Stimulated activated CD8-positive, alpha-beta memory T cell treated with anti-CD3 and anti-CD28 coated beads, Interleukin-15, amount 100 ng/mL, for 24 hours (primary cell): ENCODE measurements at places on chromosomes 5 and 9.

- no peak for DNase-seq
These were observed 147.4 kb downstream of the ACTBL2 start for GRCh38 chr5:57335092-57335660.

GRCh38 chr5:122192497-122193496, 63.5 kb downstream of the ZNF474 start:
- no peak for DNase-seq

GRCh38 chr9:36074870-36075532, 38.3 kb downstream of the RECK start:
- DNase-seq = no peak

DNA sequence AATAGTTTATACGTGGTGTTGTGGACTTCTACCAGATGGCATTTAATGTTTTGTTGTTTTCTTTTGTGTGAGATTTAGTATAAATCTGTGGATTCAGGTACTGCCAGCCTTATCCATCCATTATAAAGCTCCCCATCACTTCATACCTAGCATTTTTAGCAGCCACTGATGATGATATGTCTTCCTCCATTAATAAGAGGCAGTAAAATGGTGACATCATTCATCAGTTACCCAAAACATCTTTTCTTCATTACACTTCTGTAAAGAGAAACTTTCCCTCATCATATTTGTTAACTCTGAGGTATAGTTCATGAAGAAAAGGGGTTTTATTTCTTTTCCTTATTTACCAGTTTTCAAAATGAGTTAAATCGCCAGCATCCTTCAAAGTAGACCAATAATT, 19.4 kb downstream of the CHD1 start:
- no peak for DNase-seq

- no peak for DNase-seq
These were observed 74.3 kb upstream of the KLF9 start for GRCh38 chr9:70488793-70489105.

- no peak for DNase-seq
These were observed 390.3 kb downstream of the ANXA1 start for GRCh38 chr9:73541923-73542322.

- DNase-seq = no peak
These were observed 32.9 kb downstream of the ACER2 start for GRCh38 chr9:19441730-19442129.

DNA sequence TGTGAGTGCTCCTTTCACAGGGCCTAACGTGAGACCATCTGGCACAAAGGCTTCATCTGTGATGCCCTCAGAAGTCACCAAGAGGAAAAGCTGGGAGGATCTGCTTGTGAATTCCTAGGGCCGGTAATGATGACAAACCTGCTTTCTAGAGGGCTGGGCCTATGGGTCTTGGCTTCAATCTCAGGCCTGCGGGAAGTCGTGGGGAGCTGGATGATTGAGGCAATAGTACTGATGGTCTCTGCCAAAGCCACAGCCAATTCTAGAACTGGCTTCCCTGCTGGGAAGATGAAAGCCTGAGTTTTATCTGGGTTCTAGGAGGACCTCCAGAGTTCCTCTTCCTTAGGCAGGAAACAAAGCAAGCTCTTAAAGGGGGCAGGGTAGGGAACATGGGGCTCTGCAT, 102.7 kb downstream of the TMEM215 start:
- no peak for DNase-seq

GRCh38 chr9:80107931-80108660, 536.3 kb downstream of the TLE4 start:
- no peak for DNase-seq

- DNase-seq = no peak
These were observed 922.0 kb downstream of the CDH12 start for GRCh38 chr5:21931116-21931515.

DNA sequence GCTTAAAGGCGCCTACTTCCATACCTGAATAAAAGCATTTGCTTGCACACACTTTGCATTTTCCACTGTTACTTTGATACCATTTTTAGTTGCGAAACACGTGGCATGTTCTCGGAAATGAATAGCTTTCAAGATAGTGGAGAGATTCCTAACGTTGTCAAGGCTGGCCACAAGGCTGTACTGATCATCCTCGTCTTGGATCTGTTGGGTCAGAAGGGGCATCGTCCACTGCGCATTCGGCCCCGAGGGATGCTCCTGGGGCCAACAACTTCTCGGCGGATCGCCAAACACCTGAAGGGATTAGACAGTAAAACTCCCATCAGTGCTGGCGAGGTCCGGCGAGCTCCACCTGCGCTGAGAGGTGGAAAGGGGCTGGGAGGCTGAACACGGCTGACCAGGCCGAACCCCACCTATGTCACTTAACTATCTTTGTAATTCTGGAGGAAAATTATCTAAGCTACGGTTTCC, 599 bp downstream of the RAD1 start:
- DNase-seq = peak; percentile 19

GRCh38 chr9:13284011-13284410, 4.5 kb upstream of the MPDZ start:
- DNase-seq = no peak

GRCh38 chr5:72325566-72326305, 5.6 kb downstream of the PTCD2 start:
- no peak for DNase-seq

- DNase-seq = no peak
These were observed 55.1 kb downstream of the KIAA1958 start for GRCh38 chr9:112541685-112542084.

GRCh38 chr9:76557674-76558225, 98.8 kb downstream of the GCNT1 start:
- no peak for DNase-seq

GRCh38 chr5:89071941-89072331, 189.0 kb upstream of the MEF2C start:
- no peak for DNase-seq

GRCh38 chr9:133238272-133238850, 29.3 kb upstream of the OBP2B start:
- peak; percentile 14 for DNase-seq

GRCh38 chr5:32734827-32735378, 23.8 kb downstream of the NPR3 start:
- no peak for DNase-seq

- DNase-seq = no peak
These were observed 21.3 kb downstream of the MRPS27 start for GRCh38 chr5:72298711-72299110.

GRCh38 chr9:110869931-110870330, 168.3 kb downstream of the LPAR1 start:
- no peak for DNase-seq

- no peak for DNase-seq
These were observed 94.9 kb upstream of the RANBP3L start for GRCh38 chr5:36396640-36397039.

DNA sequence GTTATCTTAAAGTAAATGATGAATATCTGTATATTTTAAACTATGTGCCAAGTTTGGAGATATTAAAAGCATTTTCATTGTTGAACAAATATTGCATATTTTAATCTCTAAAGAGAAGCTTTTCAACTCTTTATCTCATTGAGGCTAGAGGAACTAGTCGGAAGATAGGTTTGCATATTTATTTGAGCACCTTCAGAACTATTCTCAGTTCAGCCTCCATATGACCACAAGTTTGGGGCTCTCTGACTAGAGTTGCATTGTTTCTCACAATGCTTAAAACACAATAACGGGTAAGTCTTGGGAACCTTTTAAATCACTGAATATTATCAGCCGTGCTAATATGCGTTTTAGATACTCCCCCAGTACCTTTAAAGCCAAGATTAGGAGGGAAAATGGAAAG, 47.3 kb upstream of the CTXN3 start:
- DNase-seq = no peak

GRCh38 chr5:137753691-137754187, 424 bp downstream of the HNRNPA0 start:
- DNase-seq = no peak

- DNase-seq = no peak
These were observed 38.2 kb downstream of the FOCAD start for GRCh38 chr9:20722221-20722620.

DNA sequence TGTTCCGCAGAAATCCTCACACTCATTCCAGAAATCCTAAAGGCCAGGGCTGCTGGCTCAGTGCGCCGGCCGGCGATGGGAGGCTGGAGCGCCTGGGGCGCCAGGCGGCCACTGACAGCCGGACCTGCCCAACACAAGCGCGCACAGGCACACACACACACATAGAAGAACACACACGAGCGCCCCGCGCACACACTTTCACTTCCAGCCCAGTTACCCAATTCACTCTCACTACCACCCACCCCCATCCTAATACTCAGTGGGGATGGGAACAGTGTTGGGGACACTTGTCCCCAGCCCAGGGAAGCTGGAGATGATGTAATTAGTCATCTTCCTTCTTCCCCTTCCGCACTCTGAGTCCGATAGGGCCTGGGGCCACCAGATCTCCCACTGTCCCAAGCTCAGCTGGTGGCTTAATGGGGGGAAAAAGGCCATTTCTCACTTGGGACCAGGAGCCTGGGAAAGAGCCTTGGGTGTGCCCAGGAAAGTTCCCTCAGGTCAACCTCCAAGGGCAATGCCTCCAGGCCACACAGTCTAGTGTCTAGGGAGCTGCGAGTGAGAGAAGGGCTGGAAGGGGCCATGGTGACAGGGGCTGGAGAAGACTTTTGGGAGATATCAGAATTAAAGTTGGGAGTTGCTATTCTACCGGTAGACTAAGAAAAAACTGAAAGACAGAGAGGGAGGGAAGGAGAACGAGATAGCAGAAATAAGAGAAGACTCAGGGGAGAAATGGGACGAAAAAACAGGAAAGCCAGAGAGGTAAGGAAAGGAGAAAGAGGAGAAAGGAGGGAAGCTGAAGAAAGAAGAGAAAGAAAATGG, 1.7 kb downstream of the EBF1 start:
- no peak for DNase-seq

DNA sequence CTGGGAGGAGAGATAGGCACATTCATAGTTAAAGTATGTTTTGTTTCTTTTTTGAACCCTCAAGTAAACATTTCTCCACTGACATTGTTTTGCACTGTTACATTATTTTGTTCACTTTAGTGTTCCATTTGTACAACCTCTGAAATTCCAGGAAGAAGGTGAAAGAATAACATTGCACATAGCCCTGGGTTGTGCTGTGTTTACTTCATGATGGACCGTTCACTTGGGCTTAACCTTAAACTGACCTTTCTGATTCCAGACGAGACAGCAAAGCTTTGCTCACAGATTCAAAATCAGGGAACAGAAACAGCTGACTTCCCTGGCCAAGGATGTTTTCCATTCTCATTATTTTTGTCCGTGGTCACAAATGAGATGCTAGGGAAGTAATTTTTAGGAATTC, 42.8 kb upstream of the GDNF start:
- DNase-seq = no peak

GRCh38 chr9:111743275-111743674, 51.5 kb downstream of the SHOC1 start:
- no peak for DNase-seq

DNA sequence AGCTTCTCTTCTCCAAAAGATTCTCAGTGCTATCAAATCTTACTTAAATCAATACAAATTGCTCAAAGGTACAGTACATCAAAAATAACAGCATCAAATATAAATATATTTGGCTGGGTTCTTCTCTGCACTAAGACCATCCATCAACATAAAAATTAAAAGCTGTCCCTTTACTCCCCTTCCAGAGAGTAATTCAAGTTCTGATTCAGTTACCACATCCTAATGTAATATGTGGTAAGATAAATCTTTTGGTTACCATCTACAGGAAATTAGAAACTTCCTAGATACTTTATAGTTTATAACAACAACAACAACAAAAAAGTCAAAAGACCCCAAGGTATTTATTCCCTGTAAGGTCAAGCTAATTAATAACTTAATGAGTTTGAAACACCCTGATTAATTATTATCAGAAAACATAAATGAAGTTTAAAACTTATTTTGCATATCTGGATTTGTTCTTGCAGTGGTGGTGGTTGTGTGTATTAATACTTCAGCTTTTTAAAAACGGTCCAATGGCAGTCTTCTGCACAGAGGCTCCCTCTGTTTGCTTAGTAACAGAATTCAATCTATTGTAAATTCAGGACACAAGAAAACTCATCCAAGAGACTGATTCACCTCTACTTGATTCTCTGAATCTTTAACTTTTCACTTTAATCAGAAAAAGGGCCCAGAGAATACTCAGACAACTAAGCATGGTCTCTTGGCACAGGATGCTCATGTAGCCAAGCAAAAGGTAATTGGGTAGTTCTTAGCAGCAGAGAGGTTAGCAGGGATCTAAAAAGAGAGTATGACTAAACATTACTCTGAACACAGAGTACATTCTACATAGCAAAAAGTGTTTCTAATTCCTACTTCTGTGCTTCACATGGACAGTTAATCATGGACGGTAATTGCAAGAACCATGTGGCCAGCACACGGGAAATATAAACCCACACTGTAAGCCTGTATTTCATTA, 20.1 kb downstream of the DIAPH1 start:
- no peak for DNase-seq

DNA sequence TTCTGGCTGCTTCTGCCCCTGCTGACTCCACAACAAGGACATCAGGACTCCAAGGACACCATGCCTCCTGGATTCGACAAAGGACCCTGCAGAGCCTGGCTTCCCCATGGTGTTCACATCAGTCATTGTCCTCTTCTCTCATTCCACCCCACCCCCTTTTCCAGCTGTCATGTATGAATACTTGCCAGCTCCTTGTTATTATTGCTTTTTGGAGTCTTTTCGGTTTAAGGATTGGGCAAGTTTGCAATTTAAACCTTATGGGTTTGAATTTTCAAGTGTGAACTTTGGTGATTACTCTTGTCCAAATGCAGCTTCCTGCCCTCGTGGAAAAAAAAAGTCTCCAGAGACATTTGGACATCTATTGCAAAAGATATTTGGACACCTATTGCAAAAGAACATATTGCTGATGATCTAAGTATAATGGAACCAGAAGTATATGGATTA, 14.2 kb upstream of the LVRN start:
- DNase-seq = no peak

- DNase-seq = no peak
These were observed 19.5 kb downstream of the RAD1 start for GRCh38 chr5:34895641-34896419.

DNA sequence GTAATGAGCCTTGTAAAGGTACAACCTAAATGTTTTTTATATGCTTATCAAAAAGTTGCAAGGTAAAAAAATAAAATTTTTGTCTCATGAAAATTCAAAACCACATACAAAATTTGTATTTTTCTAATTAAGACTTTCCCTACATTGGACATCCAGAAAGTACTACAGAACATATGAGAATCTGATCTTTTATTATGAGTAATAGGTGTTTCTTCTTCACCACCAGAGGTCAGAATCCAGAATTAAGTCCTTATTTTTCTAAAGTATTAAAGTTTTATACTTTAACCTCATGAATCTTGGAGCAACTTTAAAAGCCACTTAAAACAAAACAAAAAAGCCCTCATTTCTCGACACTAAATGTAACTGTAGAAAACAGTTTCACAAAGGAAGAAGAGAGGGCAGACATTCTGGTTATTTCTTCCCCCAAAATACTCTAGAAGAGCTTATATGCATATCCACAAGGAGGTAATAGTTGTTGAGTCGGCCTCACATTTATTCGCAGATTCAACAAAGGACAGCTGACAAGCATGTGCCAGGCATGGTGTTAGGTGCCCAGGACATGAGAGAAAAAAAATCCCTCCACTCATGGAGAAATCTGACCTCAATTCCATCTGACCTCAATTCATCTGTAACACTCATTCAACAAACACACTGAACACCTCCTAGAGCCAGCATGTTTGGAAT, 69.3 kb downstream of the MLLT3 start:
- no peak for DNase-seq
